Erythroblast (primary cell): ENCODE measurements at places on chromosomes 4 and X.
A peak's percentile ranks its signal among the peaks of the same experiment; 100 is the strongest.

DNA sequence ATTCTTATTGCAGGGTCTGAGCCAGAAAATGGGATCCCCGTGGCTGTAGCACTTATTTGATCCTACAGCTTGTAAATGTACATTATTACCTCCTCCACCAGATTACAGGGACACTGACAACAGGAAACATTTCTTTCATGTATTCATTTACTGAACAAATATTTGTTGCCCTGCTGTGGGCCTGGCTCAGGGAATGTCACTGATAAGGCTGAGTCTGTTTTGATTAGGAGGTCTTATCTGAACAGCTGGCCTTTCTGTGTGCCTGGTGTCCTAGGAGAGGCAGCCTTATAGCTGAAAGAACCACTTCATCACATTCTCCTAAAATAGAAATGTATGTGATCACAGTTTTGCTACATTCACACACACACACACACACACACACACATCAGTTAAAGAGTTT lies 45.5 kb upstream of the PROM1 start:
- DNase-seq = peak; percentile 13

- no peak for DNase-seq
Measured at GRCh38 chr4:70874268-70875156, 27.7 kb upstream of the MOB1B start.

DNA sequence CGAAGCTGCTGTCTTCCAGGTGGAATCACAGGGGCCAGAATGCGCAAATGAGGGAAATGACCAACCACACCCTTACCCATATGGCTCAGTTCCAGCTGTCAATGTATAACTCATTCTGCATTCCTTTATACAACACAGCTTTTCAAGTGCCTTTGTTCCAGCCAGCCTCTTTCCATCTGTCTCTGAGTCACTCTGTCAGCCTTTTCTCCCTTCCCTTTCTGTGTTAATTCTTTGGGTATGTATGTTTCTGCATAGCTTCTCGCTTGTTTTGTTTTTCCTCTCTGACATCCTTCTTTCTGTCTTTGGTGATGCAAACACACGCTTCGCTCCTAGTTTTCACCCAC lies 54.5 kb downstream of the RS1 start:
- DNase-seq = no peak

- DNase-seq = no peak
Measured at GRCh38 chrX:70552130-70552704, 107.6 kb downstream of the DLG3 start.

GRCh38 chr4:153127760-153128494 lies 76.3 kb upstream of the TRIM2 start:
- DNase-seq = peak; percentile 93

DNA sequence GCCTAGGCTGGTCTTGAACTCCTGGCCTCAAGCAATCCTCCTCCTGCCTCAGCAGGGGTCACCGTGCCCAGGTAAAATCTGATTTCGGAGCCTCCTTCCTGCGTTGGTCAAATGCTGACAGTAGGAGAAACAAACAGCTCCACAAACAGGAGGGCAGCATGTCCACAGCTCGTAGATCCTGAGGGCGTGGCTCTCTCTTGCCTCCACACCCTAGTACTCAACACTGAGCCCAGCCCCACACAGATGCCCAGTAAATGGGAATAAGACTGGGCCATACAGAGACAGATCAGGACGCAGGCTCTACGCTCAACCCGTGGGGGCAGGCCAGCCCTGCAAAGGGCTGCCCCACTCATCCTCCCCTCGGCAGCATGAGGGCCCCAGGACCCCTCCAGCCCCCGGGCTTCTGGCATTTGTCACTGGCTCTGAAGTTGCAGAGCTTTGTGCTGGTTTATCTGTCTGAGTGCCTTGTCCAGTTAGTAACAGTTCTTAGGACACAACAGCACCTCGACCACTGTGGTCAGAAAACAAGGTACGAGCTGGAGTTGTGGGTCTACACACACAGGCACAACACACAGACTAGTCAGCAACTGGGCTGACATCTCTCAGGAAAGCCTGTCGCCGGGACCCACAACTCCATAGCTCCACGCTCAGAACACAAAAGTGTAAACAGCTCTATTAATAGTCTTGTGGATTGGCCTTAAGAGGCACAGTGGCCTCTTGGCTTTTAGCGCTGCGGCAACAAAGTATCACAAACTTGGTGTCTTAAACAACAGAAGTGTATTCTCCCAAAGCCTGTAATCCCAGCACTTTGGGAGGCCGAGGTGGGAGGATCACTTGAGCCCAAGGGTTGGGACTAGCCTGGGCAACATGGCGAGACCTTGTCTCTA lies 5.2 kb downstream of the TNIP2 start:
- DNase-seq = peak; percentile 35

- no peak for DNase-seq
Measured at GRCh38 chrX:120120223-120120622, 4.5 kb upstream of the RHOXF1 start.

GRCh38 chr4:188268131-188268908 lies 129.1 kb downstream of the TRIML1 start:
- no peak for DNase-seq

- DNase-seq = no peak
Measured at GRCh38 chrX:39950018-39950688, 147.6 kb downstream of the BCOR start.

GRCh38 chr4:8649631-8650361 lies 57.2 kb downstream of the CPZ start:
- no peak for DNase-seq

DNA sequence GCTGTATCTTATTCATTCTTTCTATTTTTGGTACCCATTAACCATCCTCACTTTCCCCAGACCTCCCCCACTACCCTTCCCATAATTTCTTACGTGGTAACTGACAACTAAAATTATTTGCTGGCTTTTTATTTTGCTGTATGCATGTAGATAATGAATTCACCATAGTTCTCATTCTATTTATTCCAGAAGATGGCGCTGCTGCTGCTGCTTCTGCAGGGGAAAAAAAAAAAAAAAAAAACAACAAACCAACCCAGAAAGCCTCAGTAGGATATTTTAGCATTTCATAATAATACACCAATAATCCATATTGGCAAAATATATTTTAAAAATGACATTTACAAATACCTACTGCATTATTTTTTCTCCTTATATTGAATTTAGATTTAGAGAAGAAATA lies 416.6 kb upstream of the MAGEB18 start:
- peak; percentile 6 for DNase-seq

DNA sequence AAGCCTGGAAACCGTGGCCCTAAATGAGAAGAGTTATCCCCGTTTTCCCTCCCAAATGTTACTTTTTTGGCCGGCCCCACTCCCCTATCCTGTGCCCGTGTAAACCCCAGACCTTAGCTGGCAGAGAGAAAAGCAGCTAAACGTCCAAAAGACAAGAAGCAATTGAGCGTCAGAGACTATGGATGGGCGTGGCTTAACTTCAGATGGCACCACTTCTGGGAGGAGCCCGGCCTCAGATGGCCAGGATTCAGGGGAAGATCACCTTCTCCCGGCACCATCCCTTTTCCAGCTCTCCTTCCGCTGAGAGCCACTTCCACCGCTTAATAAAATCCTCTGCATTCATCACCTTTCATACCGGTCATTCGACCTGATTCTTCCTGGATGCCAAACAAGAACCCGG lies 350.1 kb upstream of the PCDH7 start:
- no peak for DNase-seq

DNA sequence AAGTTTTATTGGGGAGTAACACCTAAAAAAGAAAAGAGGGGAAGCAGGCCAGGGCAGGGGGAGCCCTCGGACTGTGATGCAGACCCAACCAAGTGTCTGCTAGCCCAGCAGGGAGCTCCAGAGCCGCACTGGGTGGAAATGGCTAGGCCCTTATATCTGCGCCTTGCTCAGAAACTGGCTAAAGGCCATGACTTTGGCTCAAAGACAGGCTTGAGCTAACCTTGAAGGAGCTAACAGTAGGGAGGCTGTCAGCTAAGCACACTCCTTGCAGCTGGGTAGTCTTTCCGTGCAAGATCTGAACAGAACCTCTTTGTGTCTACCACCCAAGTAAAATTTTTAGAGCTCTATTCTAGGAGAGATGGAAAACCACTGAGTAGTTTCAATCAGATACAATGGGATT lies 43.0 kb downstream of the SEPSECS start:
- DNase-seq = no peak

- no peak for DNase-seq
Measured at GRCh38 chr4:48067536-48067935, 51.0 kb downstream of the NIPAL1 start.

DNA sequence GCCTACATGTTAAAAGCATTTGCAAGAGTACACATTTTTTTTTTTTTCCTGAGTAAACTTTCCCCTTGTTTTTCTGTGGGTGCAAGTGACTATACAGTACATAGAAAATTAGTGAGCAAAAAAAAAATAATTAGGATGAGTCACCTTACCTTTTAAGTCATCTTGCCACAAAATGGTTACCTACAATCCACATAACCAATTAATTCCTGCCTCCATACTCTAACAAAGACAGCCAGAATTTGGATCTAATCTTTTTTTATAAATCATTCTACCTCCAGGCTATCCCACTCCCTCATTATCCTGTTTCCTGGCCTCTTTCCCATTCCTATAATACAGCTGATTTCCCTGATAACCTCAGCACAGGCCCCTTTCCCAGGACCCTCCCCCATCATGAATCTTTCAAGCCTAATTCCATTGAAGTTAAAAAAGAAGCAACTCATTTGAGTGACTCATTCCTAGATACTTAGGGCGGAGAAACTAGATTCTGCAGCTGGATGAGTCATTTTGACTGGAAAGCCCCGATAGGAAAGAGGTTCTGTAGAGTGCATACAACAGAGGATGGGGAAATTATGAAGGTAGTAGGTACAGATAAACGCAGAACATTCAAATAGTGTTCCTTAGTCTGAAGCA lies 128.2 kb downstream of the C4orf51 start:
- peak; percentile 80 for DNase-seq

DNA sequence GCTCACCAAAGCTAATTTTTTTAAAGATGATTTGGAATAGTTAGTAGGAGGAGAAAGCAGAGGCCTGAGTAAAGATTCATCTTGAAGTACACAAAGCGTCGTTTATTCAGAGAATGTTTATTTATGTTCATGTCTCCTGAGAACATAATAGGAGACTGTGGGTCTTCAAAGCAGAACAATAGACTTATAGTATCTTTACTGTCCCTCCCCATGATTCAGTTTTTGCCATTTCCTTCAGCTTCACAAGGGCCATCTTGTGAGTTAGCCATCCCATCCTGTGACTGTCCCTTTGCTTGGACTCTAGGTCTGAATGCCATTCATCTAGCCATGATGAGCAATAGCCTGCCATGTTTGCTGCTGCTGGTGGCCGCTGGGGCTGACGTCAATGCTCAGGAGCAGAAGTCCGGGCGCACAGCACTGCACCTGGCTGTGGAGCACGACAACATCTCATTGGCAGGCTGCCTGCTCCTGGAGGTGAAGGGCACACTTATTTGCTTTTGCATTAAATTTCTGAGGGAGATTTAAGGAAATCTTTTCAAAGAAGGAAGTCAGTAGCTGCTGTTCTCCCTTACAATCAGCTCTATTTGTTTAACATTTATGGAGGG lies 105.8 kb downstream of the NFKB1 start:
- no peak for DNase-seq

DNA sequence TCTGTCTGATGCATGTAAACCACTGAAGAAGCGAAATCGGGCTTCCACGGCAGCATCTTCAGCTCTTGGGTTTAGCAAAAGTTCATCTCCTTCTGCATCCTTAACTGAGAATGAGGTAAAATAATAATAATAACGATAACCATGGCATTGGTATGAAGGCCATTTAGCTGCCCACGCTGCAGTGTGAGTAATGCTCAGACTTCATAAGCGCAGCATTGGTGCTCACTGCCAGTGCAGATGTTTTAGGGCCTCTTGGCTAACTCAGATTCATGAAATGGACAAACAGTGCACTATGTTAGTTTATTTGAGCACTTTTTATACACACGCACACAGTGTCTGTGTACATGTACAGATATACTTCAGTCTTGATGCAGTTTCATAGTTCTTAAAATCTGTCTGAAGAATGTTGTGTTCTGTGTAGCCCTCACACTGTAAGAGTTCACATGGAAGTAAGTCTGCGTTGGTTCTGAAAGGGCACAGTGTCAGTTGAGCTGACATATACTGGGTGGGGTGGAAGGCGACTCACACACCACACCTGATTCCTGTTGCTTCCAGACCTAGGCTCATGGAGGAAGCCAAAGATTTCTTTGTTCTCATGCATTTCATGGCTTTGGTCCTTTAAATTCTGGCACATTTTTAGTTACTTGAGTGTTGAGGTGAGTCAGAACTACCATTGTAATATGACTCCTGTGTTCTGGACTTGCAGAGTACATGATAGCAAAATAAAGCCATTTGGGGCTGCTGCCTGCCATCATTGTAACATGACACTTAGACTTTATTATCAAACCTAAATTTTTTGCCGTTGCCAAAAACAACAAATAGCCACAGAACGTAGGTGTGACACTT lies 68.7 kb downstream of the NSD2 start:
- no peak for DNase-seq

DNA sequence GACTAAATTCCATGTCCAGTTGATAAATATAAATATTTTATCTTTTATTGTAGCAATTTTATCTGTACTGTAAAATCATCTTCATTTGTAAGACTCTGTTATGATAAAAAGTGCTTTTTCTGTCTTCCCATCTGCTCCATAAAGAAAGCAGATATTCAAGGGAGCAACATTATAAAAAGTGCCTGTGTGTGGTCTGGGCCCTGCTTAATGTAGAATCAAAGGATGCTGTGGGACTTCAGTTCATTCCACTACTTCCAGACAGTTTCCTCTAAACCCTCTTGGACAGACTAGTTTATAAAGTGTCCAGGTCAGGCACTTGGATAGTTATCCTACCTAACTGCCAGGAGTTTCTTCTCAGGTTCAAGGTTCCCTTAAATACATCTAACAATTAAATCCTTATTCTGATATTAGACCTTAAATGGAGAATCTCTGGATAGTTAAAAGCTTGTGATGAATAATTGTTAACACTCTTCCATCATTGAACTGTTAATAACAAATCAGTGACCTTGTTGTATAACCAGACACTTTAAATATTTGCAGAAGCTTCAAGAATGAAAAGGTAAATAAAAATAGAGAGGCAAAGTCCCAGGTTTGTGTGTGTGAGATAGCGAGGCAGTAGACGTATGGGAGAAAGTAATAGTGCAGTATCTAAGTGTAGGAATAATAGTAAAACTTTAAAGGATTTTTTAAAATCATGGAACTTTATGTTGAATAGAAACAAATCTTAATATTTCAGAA lies 237.5 kb upstream of the CTSO start:
- DNase-seq = no peak

GRCh38 chrX:29043746-29044145 lies 456.5 kb downstream of the IL1RAPL1 start:
- DNase-seq = no peak

- DNase-seq = no peak
Measured at GRCh38 chr4:78083035-78083434, 25.9 kb downstream of the FRAS1 start.

DNA sequence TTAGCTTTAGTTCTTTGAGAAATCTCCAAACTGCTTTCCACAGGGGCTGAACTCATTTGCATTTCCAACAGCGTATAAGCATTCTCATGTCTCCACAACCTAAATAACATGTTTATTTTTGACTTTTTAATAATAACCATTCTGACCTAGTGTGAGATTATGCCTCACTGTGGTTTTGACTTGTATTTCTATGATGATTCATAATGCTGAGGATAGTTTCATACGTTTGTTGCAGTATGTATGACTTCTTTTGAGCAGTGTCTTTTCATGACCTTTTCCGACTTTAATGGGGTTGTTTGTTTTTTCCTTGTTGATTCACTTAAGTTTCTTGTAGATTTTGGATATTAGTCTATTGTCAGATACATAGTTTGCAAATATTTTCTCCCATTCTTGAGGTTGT lies 1833.0 kb upstream of the PCDH10 start:
- DNase-seq = no peak
